ENCODE measurements at places on chromosomes 5 and 9.

DNA sequence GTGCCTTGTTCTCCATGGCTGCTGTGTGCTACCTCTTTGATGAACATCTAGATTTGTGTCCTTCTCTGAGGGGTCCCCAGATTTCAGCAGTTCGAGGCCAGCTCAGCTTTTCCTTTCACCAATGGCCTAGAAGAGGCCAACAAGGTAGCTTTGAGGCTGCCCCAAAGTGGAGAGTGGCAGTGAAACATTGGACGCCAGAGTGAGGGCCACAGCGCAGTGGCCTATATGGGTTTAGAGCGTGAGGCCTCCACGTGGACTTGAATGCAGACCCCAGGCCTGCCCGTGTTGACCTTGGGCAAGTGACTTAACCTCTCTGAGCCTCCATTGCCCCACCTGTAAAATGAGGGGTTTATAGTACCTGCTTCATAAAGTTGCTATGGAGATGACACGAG, 11.8 kb downstream of the MYOZ3 start:
- DNase-seq = no peak

GRCh38 chr5:142425286-142426065, 100.7 kb upstream of the SPRY4 start:
- DNase-seq = no peak

DNA sequence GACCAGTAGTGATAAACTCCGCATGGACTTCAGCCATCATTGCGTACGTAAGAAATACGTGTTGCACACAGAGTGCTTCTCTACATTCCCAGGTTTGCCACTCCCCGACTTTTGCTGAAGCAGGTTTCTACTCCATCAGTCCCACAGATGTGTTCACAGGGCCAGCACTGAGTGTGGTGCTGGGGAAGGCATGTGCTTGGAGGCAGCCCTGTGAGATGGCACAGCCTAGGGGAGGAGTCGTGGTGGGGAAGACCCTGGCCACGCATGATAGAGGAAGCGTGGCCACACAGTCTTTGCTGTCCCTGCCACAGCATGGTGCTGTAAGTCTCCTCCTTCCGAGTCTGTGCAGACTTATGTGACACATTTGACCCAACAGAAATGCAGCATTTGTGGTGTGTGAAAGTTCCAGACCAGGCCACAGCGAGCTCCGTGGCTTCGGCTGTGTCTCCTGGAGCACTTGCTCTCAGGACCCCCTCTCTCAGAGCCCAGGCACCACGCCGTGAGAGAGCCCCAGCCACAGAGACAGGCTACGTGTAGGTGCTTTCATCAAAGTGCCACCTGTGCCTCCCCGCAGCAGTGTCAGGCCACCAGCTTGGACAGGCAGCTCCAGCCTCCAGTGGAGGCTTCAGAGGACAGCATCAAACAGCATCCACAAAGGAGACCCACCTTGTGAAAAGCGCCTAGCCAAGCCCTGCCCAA, 197.8 kb downstream of the AUH start:
- no peak for DNase-seq

DNA sequence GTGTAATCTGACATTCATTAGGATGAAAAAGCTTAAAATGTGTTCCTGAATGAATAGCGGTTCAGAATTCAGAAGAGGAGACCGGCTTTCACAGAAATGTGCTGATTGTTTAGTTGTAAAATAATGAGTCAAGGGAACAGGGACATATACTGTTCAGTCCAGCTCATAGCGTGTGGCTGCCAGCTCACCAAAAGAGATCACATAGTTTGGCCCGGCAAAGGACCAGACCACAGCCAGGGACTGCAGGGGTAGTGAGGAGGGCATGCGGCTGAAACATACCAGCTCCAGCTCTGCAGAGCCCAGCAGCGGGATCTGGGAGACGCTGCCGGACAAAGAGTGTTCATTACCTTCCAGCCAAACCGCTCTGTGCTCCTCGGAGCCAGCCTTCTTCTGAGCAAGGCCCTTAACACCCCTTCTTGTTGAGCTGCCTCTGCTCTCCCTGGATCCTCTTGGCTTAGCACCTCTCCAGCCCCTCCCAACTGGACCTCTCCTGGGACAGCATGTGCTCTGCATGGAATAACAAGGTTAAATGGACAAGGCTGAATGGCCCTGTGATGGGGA, 116.8 kb upstream of the CNTLN start:
- no peak for DNase-seq

DNA sequence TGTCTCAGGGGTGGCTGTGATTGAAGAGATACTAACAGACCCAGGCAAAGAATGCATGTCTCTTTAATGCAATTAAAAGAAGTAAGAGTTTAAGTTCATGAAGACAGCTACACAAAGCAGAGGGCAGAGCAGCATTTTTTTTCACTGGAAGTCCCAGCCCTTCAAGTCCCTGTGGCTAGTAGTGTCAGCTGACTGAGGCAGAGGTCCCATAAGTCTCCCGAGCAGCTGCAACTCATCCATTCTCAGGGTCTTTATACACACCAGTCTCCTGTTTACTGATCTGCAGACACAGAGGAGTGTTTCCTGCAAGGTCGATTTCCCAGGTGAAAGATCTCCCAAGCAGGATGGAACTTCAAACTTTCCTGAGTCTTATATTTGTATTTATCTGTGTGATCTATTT, 169.4 kb upstream of the GLRA1 start:
- no peak for DNase-seq

DNA sequence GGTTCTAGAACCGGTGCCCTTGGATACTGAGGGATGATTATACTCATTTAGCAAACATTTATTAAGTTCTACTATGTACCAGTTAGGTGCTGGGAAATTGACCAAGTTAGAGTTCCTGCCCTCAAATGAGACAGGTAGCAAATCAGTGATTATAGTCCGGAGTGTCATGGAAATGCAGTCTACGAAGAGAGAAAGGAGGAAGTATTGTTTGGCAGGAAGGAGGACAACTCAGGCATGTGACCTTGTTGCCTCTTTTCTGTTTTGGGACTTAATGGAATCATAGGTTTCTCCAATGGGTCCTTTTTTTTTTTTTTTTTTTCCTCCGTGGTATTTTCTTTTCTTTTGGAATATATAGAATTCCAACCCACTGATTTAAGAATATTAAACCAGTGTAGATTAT, 28.0 kb downstream of the OSTF1 start:
- no peak for DNase-seq

- DNase-seq = no peak
Observed at GRCh38 chr9:128245421-128246151, 30.2 kb downstream of the GOLGA2 start.

GRCh38 chr9:135697226-135697625, 2.1 kb downstream of the SOHLH1 start:
- DNase-seq = no peak

GRCh38 chr9:117616431-117616831, 87.8 kb upstream of the TLR4 start:
- DNase-seq = no peak

DNA sequence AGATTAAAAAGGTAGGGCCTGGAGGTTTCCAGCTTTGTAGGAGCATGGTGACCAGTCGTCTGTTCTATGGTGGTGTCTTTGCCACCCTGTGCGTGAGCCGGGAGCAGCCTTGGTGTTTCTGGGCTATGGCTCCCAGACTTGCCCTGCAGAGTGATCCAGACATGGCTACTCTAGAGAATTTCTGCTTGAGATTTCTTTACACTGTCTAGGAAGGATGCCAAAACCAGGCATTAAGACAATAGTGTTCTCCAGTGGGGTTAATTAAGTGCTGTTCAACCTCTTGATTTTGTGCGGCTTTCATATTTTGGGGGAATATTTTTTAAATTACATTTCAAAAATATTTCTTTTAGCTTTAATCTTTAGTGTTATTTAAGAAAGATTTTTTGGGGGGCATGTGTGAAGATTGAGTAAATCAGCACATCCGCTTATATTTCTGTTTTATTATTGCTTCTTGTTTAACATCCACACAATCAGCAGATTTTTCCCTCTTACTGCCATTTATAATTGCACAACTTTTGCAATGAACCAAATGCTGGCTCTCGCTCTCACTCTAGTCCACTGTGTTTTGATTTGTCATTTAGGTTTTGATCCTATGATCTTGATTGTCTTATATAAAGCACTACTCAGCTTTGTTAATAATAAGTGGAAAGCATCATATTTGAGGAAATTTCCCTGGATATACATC, 110.5 kb downstream of the RASGRF2 start:
- DNase-seq = no peak

DNA sequence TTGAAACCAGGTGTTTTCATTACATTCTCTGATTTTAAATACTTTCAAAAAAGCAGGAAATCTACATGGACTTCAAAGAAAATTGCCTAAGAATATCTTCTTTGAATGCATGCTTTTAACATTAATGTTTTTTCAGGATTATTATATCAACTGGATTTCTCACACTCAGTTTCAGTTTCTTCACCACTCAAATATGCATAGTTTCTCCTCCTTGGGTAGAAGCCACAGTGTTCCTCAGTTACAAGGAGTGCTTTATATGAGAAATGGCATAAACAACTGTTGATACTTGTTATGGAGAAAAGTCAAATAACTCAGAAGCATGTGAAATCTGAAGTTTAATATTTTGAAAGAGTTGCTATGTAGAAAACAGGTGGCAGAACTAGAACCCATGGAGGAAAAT, 196.9 kb downstream of the DMRTA1 start:
- no peak for DNase-seq

- DNase-seq = no peak
Observed at GRCh38 chr5:31626156-31626555, 12.8 kb upstream of the PDZD2 start.

GRCh38 chr9:95793924-95794828, 81.3 kb upstream of the ERCC6L2 start:
- DNase-seq = no peak

GRCh38 chr5:103033696-103034095, 86.2 kb downstream of the GIN1 start:
- no peak for DNase-seq

DNA sequence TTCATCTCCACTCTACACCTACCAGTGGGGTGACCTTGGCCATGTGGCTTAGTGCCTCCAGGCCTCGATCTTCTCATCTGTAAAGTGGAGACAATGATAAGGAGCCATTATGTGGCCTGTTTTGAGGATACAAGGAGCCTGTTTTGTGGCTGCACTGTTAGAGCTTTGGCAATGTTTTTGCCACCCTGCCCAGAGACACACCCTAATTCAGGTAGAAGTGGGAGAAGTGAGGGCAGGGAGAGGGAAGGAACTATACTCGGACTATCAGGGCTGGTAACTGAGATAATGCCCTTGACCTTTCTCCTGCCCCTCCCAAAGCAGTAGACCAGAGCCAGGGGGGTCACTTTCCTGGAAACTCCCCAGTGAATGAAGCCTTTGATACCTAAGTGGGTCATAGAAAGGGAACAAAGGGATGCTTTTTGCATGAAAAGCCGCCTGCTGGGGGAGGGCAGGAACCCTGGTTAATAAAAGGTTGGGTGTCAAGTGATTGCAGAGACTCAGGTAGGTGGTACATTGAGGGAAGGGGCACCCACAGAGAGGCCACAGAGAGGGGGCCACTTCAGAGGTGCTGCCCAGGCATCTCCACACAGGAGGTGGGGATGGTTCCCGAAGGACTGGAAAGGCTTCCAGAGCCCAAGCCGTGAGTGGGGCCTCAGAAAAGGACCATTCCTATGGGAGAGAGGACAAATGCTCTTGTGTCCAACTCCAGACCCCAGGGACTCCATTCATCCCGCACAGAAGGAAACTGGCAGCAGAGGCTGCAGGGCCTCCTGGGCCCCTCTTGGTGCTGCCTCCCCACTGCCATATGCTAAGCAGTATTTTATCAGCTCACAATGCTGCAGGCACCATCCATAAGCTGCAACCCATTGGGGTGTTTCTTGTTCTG, 42.3 kb upstream of the VDAC1 start:
- no peak for DNase-seq

DNA sequence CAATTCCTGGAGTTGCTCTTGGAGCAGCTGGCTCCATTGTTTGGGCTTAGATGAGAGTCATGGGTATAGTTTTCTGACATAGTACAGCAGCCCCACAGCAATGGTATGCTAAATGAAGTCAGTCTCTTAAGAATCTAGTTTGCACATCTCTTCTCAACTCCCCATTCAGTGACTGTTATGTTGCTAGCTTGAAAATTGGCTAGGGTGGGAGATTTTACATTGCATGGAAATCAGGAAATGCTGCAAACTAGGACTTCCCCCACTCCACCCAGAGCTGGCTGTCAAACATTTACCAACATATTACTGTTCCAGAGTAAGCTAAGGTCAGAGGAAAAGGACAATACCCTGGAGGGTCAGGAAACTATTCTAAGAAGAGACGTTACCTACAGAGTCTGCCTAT, 17.6 kb upstream of the FCHO2 start:
- DNase-seq = no peak

- DNase-seq = no peak
Observed at GRCh38 chr5:16504571-16504970, 39.0 kb upstream of the ZNF622 start.

- no peak for DNase-seq
Observed at GRCh38 chr5:2166979-2167377, 284.3 kb upstream of the IRX4 start.

DNA sequence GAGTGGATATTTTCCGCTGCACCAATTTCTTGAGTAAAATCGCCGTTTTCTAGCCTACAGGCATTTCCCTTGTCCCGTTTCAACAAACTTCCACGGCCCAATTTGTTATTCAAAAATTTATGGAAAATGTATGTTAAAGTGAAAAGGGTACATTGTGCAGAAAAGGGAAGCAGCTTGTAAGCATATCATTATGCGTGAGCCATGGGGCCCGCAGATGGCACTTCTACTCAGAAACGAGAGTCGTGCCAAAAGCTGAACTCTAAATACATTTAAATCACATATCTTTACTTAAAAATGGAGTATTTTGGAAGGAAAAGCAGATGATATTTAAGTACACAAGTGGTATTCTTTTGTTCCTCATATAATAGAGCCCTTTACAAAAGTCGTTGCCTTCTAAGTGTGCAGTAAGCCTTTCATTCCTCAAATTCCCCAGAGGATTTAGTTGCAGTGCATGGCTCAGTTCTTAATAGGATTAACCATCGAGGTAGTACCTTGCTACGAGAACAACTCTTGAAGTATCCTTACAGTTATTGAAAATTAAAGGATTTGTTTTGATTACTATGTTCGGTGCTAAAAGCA, 1227.2 kb upstream of the WWC1 start:
- no peak for DNase-seq

GRCh38 chr5:72108202-72109061, 1.2 kb downstream of the MAP1B start:
- DNase-seq = no peak

DNA sequence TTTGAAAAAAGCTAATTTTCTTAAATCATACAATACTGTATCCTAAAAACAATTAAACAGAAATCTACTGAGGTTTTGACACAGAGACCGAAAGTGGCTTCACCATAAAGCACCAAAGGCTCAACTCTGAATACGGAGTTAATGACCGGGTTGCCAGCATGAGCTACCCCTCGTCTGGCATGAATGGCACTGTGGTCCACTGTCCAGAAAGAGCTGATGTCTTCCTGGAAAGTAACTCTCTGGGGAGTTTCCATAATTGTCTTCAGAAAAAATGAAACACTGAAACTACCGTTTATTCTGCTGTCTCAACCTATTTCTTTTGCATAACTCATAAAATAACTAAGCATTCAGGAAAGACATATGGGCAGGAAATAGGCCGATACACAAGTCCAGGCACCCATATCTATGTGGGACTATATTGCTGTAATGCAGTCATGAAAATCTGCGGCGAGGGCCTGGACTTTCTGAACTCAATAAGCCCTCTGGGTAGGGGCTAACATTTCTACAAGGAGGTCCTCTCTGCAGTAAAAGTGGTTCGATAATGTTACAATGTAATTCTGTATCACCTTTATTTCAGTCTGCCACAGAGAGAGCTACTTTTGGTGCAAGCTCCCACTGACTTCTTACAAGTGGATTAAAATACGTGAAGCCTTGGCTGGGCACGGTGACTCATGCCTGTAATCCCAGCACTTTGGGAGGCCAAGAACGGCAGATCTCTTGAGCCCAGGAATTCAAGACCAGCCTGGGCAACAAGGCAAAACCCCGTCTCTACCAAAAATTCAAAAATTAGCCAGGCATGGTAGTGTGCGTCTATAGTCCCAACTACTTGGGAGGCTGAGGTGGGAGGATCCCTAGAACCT, 52.4 kb downstream of the ANKH start:
- no peak for DNase-seq
